ENCODE measurements at places on chromosomes 1 and 21.

DNA sequence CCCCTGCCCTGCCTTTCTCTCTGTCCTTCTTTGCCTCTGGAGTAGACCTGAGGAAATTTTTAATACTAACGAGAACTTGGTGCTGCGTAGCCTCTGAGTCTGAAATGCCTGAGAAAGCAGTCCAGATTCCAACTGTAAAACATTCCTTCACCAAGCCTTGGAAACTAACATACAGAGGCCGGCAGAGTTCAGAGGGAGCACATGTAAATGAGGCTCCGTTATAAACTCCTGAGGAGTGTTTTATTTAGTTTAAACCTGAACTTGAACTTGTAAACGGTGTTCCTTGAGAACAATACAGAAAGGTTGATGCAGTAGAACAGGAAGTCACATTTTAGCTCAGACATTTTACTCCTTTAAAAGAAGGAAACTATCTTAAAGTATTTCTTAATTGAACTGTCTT, 280.7 kb downstream of the TM2D1 start:
- DNase-seq: no peak

- no peak for DNase-seq
Measured at GRCh38 chr21:42618707-42619102, 34.7 kb upstream of the PDE9A start.

DNA sequence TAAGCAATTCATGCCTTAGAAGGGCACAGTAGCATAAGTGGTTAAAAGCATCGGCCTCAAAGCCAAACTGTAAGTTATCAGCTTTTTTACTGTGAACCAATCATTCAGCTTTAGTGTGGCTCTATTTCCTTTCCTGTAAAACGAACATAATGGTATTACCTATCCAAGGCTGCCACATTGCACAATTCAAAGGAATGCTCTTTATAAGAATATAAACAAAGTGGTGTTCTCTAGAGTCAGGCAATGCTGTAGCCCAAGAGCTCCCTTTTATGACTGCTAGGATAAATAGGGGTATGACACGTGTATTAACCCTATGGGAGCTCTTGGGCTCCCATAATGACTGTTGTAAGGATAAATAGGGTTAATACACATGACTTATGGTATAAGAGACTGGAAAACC, 25.4 kb downstream of the INTS7 start:
- DNase-seq: no peak

GRCh38 chr1:21051177-21051825, 125.4 kb downstream of the EIF4G3 start:
- DNase-seq: no peak

GRCh38 chr1:202315576-202316168, 26.1 kb downstream of the UBE2T start:
- peak; percentile 92 for DNase-seq

- DNase-seq: peak; percentile 77
Measured at GRCh38 chr1:214506972-214507431, 44.4 kb downstream of the PTPN14 start.

DNA sequence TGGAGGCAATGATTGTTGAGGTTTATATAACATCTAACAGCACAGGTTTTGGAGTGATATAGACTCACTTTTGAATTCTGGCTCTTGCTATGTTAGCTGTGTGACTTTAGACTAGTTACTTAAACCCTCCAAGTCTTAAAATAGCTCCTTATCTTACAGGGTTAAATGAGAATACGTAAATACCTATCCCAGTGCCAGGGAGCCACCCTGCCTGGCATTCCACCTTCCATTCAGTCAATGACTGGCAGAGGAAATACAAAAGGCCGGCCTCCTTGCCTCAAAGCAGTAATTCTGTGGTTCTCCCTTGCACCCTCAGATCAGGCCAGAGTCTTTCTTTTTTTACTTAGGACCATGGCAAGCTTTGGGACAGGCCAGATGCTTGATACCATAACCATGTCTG, 31.8 kb downstream of the DBT start:
- no peak for DNase-seq

DNA sequence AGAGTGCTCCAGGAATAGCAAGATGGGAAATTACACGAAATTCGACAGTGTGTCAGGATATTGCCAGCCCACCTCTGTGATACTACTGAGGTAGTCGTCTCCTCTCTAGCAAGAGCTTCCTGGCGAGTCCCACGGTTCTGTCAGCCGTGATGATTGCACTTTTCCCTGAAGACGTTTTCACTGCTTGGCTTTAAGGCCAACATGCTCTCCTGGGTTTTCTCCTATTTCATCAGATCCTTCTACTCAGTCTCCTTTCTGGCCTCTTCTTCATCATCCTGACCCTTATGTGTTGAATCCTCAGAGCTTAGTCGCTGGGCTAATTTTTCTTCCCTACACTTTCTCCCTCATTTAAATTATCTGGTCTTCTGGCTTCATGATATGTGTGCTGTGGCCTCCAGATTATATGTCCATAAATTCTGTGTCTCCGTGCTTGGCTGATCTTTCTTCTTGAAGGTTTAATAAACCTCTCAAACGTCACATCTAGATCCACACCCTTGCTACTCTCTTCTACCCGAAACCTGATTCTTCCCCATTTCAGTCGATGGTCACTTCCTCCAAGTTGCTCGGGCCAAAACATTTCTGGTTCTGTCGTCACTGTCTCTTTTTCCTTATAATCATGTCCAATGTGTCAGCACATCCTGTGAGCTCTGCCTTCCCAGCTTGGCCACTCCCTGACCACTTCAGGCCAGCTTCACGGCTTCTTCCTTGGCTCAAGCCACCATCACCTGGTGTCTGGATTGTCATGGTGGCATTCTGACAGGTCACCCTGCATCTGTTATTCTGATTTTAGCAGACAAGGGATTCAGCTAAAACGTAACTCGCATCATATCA, 12.2 kb downstream of the OR2B11 start:
- DNase-seq: no peak

DNA sequence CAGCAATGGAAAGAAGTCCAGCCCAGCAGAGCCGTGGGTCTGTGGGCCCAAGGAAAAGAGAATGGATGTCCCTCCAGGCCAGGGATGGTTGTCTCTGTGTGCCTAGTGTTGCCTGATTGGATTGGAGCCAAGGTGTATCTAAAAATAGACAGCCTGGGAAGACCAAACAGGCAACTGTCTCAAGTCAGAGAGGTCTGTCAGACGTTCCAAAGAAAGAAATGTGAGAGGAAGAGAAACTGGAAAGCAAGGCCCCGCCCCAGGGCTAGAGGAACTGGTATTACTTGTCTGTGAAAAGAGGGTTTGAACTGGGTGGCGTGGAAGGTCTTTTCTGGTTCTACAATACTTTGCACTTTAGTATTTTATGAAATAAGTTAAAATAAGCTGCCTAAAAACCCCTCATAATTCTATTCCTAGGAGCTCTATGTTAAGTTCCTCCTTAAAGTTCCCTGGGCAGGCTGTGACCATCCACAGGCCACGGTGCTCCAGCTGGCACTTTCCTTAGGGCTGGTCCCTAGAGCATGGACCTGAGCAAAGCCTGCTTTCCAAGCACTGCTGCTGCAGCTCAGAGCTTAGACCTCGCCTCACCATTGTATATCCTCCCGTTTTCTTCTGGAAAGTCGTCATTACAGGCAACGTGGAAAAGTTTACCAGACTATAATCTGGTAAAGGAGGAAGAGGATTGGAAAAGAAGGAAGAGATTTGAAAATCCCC, 151.6 kb downstream of the DISC1 start:
- peak; percentile 22 for DNase-seq

- peak; percentile 82 for DNase-seq
Measured at GRCh38 chr1:203172184-203173010, 3.2 kb downstream of the MYBPH start.

DNA sequence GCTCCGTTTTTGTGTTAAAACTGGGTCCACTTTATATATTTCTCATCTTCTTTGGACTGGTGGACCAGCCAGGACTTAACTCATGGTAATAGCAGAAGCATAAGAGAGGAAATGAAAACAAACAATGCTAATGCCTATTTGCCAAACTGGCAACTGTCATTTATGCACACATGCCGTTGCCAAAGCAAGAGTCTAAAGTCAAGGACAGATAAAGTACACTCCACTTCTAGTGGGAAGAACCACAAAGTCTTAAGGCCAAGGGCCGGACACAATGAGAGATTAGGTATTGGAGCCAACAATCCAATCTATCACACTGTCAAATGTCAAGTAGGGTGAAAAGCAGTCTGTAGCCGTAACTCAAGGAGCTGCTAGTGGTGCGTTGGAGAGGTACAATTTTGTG, 157.7 kb downstream of the LYPLAL1 start:
- no peak for DNase-seq

DNA sequence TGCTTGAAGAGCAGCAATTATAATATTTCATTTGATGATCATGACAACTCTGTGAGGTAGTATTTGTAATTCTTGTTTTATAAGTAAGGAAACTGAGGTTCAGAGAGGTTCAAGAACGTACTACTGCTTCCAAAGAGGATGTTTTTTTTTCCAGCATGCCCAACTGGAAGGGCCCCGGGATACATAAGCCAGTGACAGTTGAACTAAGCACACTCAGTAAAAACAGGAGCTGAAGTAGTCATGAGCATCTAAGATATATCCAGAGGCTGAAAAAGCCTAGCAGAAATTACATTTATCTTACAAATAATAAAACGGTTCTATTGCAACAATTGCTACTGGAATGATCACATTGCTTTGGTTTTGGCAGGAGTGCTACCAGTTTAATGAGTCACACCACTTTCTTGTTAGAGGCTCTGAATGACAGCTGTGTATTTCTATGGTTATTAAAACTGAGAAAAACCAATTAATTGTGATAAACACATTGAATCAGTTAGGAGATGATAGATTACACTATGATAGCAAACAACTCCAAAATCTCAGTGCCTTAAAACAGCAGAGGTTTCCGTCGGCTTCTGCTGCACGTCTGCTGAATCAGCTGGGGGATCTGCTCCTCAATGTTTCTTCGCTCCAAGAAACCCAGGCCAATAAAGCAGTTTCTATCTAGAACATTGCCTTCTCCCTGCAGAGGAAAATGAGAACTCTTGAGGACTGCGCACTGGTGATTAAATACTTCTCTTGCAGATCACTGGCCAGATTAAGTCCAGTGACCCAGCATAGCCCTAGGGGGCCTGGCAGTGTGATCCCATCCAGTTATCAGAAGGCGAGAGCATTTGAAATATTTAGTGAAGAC, 522.7 kb downstream of the PLPP3 start:
- peak; percentile 8 for DNase-seq

DNA sequence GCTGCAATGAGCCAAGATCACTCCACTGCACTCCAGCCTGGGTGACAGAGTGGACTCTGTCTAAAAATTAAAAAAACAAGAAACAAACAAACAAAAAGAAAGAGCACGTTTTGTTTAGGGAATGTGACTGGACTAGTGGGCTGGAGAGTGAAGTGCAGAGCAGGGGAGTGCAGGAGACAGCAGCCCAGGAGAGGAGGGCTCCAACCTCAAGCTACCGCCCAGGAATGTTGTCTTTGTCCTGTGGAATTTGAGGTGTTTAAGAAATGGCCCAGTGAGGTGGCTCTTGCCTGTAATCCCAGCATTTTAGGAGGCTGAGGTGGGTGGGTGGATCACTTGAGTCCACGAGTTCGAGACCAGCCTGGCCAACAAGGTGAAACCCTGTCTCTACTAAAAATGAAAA, 42.4 kb upstream of the MTF2 start:
- DNase-seq: no peak

DNA sequence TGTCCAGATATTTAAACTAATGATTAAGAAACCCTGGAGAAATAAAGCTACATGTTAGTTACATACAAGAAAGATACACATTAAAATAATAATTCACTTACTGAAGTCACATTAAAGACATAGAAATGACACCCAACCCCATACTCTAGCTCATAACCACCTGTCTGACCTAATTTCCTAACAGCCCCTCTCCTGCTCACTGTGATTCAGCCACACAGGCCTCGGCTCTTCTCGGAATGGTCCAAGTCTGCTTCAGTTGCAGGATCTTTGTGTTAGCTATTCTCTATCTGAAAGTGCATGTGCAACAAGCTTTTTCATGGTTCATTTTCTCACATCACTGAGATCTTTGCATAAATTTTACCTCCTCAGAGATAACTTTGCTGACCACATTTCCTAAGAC, 209.8 kb downstream of the TM2D1 start:
- no peak for DNase-seq

DNA sequence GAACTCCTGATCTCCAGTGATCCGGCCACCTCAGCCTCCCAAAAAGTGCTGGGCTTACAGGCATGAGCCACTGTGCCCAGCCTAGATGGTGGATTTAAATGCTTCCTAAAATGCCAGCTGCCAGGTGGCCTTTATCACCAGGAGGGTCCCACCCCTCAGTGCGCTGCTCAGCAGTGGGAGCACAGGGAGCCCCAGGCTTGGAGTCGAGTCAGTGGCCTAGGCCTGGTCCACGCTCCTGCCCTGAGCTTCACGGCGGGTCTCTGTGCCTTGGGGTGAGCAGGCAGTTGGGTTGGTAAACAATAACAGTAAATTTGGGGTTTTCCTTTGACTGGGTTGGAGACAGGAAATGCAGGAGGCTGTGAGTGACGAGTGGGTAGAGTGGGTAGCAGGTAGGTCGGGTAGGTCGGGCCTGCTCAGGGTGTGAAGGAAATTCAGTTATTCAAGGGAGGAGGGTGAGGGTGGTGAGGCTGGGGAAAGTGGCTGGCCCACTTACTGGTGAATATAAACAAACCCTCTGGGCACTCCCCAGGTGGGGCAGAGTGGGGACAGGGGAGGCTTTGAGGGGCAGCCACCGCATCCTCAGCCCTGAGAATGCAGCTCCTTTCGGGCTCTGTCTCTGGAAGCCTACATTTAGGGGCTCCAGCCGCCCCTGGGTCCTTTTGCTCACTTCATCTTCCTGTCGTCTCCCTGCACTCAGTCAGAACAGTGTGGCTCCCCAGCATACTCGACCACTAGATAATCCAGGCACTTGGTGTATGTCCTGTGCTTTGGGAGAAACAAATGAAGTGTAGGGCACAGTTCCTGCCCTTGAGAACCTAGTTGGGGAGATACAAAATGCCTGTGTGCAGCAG, 33.5 kb upstream of the IL19 start:
- DNase-seq: no peak

GRCh38 chr1:6995789-6996188, 210.5 kb downstream of the CAMTA1 start:
- DNase-seq: no peak

DNA sequence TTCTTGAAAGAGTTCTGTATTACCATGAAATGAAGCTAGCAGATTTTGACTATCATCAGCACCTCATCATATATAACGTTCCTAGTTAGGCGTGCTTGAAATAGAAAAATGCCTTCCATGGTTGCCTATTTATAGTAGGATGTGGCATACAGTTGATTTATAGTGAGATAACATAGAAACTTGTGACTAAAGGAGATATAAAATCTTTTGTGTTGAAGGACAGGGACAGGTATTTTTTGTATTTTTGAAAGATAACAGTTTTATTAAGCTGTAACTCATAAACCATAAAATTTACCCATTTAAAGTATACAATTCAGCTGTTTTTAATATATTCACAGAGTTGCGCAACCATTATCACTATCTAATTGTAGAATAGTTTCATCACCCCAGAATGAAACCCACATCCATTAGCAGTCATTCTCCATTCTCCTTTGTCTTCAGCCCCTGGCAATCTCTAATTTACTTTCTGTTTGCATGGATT, 19.3 kb downstream of the SPEN start:
- no peak for DNase-seq

DNA sequence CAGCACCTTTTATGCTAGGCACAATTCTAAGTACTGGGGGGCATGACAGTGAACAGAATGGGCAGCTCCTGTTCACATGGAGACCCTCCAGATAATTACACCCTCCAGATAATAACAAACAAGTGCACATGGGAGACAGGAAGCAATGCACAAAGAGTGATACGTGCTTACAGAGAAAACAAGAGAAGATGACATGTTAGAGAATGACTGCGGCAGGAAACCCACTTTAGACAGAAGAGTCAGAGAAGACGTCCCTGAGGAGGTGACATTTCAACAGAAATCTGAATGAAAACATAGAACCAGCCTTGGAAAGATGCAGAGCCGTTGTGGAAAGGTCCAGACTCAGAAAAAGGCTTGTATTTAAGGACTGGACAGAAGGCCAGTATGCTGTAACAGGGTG, 54.7 kb upstream of the ARTN start:
- no peak for DNase-seq

Measured in RWPE1 (cell line).